Activated T-helper 1 cell treated with anti-CD3 and anti-CD28 coated beads, Interleukin-2, amount 50 U/mL, for 16 hours (primary cell): ENCODE measurements at places on chromosomes 12 and 14.

- DNase-seq, result no peak
Observed at GRCh38 chr12:26245175-26245942, 50.0 kb downstream of the SSPN start.

GRCh38 chr12:53856132-53856531, 82.5 kb upstream of the HOXC13 start:
- DNase-seq, result no peak

- DNase-seq, result no peak
Observed at GRCh38 chr12:104048811-104049210, 1.2 kb downstream of the GLT8D2 start.

GRCh38 chr14:70392676-70393075, 24.2 kb downstream of the SYNJ2BP start:
- DNase-seq, result no peak

- no peak for DNase-seq
Observed at GRCh38 chr14:70789361-70789760, 20.0 kb downstream of the MAP3K9 start.

GRCh38 chr12:120971299-120972180, 6.8 kb upstream of the HNF1A start:
- DNase-seq, result no peak

- DNase-seq, result no peak
Observed at GRCh38 chr12:102865821-102866615, 51.0 kb downstream of the PAH start.

DNA sequence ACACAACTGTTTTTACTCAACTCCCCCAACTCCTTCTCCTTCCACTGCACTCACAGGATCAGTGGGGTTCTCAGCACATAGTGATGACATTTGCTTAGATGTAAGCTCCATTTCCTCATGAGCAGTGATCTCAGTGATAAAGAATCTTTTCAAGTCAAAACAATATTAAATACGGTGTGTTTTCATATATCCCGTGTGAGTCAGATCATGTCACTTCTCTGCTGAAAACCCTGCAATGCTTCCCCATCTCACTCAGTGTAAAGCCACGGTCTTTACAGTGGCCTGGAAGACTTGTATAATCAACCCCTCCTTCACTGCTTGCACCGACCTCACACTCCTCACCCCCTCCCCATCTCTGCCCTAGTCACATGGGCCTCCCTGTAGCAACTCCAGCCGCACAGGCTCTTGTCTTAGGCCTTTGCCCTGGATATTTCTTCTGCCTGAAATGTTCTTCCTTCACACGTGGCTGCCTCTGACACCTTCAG, 149.7 kb upstream of the ARHGAP5 start:
- DNase-seq, result no peak

GRCh38 chr14:24238123-24238522, 4.3 kb downstream of the TINF2 start:
- no peak for DNase-seq

- DNase-seq, result no peak
Observed at GRCh38 chr12:124756166-124756565, 107.5 kb downstream of the SCARB1 start.

DNA sequence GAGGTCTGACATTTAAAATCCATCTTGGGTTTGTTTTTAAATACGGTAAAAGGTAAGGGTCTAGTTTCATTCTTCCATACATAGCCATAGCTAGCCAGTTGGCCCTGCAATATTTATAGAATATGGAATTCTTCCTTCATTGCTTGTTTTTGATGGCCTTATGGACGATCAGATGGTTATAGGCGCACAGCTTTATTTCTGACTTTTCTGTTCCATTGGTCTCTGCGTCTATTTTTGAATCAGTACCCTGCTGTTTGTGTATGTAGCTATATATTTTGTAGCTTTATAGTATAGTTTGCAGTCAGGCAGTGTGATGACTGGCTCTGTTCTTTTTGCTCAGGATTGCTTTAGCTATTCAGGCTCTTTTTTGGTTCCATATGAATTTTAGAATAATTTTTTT, 366.8 kb upstream of the MIS18BP1 start:
- DNase-seq, result no peak

DNA sequence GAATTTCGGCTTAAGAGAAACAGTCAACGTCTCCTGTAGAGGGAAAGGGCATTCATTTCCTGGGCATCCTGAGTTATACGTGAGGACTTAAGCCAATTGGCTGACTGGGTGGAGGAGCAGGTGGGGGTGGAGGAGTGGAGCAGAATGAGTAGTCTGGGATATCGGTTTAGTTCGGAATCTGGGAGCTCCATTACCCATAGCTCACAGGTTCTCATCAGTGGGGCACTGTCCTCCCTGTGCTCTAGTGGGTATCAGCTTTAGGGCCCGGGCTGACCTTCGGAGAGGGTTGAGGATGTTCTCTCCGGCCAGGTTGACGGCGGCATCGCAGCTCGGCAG, 704 bp downstream of the SDR39U1 start:
- no peak for DNase-seq

GRCh38 chr12:56037161-56037560, 4.6 kb upstream of the RPS26 start:
- DNase-seq, result no peak

DNA sequence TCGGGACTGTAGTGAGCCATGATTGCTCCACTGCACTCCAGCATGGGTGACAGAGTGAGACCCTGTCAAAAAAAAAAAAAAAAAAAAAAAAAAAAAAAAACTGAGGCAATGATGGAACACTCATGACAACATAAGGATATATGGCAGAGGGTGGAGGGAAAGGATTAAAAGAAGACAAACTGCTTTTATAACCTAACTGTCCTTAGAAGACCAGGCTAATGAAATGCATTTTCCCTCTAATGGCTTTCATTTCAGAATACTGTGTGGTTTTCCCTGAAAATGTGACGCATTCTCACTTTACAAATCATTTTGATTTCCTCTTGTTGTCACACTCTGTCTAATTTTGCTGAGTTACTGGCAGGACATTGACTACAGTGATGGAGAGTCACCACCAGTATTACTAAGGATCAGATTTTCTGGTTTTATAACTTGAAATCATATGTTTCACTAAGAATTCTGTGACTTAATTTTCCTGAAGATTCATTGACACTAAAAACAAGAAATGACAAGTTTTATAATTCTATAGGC, 137.6 kb upstream of the SSTR1 start:
- DNase-seq, result no peak

DNA sequence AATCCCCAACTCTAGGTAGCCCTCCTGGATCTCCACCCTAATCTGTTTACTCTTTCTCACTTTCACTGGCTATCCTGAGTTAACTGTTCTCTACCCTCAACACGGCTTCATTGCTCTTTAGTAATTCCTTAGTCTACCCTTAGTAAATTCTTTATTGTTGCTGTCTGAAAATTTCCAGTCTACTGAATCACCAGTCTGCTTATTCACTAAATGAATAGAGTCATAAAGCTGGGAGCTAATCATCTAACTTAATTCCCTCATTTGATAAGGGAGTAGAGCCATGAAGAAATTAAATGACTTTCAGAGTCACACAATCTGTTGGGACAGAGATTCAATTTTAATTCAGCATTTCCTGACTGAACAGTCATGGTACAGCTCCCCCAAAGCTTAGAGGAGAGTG, 36.5 kb downstream of the YEATS4 start:
- no peak for DNase-seq

DNA sequence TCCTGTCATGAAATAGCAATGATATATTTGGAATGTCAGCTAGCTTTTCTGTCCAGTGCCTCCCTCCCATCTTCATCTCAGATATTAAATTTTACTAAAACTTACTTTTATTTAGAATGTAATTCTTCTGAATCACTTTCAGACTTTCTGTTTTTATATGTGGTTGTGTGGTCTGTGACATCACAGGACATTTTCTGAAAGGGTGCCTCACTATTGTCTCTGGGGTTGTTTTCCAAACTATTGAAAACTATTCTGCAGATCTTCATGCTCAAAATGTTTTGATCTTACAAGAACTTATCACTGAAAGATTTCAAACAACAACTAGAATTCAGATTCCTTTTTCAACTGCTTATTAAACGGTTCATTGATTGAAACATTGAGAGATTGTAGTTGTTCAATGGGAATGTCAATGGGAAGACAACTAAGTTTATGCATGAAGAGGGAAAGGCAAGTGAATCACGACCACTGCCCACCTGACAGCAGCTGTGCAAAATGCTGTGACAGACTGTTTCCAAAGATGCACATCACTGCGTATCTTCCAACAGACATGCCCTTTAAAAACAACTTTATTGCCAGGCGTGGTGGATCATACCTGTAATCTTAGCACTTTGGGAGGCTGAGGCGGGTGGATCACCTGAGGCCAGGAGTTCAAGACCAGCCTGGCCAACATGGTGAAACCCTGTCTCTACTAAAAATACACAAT, 51.3 kb downstream of the KLRG1 start:
- no peak for DNase-seq

DNA sequence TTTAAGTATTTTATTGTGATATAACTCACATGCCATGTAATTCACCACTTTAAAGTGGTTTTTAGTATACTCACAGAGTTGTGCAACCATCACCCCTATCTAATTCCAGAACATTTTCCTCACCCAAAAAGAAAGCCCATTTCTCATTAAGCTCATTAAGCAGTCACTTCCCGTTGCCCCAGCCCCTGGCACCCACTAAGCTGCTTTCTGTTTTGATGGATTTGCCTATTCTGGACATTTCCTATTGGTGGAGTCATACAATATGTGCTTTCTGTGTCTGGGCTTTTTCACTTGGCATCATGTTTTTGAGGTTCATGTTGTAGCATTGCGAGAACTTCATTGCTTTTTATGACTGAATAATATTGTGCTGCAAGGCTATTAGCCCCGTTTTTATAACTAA, 66.0 kb downstream of the ARL6IP4 start:
- no peak for DNase-seq

GRCh38 chr12:2825132-2825531, 9.7 kb downstream of the NRIP2 start:
- DNase-seq, result no peak

DNA sequence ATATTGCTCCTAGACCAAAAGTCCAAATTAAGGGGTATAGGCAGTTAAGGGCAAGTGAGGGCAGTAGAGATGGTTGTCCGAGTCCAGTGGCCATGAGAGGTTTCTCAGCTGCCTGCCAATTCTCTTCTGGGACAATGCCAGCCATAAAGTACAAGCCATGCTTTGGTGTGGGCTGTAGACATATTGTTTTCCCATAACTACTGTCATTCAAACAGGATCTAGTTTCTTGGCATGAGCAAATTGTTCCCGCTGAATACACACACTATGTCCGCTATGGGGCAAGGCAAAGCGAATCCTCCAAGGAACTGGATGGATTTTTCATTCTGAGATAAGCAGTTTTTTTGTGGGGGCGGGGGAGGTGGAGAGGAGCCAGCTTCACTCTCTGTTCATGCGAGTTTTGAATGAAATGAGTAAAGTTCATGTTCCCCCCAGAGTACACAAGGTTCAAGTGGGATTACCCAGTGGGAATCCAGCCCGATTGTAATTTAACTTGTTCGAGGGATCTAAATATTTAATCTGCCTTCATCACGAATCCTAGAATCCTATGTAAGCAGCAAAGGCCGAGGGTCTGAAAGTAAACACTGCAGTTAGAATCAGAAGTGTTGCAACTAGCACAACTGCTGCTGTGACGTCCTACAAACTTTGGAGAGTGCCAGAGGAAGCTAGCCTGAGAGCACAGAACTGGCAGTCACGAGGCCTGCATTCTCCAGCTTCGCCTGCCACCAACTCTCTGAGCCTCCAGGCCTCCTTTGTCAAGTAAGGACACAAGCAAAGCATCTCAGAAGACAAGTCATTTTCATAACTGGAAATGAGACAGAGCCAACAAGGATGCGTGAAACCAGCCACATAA, 137.0 kb downstream of the CRADD start:
- DNase-seq, result no peak

DNA sequence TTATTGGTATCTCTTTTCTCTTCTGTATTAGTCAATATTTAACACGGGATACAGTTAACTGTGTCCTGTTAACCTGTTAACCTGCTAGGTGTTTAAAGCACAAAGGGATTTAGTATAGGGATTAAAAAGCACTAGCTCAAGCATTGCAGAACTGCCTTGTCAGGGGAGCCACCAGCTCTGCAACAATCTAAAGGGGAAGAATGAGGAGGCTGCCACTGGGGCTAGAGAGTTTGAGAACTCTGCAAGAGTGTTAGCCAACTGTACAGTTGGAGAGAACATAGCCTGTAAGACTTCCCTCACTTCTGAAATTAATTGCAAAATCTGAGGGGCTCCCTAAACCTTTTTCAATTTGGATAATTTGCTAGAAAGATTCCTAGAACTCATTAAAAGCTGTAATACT, 6.5 kb upstream of the VRK1 start:
- no peak for DNase-seq

- no peak for DNase-seq
Observed at GRCh38 chr12:124088217-124088907, 115.3 kb downstream of the ZNF664 start.

GRCh38 chr12:78753058-78753457, 111.5 kb upstream of the SYT1 start:
- no peak for DNase-seq

DNA sequence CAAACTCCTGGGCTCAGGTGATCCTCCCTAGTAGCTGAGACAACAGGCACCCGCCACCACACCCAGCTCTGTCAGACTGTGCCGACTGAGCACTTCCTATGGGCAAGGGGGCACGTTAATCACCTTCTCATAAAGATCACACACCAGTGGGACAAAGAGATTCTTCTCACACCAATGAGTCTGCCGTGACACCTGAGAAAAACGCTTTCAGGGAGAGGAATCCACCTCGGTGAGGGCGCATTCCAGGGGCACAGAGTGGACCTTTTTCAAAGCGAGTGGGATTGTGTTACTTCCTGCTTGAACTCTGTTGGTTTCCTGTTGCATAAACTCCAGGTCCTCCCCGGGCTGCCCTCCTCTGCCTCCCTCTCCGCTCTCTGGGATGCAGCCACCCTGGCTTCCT, 17.5 kb upstream of the SCARB1 start:
- no peak for DNase-seq

DNA sequence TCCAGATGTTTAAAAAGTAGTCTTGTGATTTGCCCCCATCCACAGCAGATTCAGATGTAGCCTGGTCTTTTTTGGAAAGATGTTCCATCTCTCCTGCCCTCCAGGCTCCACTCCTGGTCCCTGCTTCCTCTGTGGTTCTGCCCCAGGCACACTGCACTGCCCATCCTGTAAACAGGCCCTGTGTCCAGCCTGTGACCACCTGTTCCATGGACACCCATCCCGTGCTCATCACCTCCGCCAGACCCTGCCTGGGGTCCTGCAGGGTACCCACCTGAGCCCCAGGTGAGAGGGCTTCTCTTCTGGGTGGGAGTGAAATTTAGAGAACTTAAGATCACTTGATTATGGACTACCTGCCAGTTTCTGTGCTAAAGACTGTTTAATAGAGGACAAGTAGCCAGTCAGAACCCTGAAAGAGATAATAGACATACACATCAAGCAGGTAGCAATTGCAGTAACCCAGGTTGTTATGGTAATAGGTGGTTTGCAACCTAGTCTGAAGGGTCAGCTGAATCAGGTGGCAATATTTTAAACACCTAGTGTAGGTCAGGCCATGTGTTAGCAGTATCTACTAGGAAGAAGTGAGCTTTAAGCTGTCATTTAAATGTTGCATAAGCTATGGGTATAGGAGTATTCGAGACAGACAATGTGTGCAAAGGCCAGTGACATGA, 2.1 kb downstream of the RNF31 start:
- DNase-seq, result no peak
